Natural killer cell treated with Interleukin-12 subunit alpha and Interleukin-12 subunit beta and Interleukin-15 and Interleukin-18, amount 100 ng/mL, for 72 hours (primary cell): ENCODE measurements at places on chromosomes 6 and 20.

DNA sequence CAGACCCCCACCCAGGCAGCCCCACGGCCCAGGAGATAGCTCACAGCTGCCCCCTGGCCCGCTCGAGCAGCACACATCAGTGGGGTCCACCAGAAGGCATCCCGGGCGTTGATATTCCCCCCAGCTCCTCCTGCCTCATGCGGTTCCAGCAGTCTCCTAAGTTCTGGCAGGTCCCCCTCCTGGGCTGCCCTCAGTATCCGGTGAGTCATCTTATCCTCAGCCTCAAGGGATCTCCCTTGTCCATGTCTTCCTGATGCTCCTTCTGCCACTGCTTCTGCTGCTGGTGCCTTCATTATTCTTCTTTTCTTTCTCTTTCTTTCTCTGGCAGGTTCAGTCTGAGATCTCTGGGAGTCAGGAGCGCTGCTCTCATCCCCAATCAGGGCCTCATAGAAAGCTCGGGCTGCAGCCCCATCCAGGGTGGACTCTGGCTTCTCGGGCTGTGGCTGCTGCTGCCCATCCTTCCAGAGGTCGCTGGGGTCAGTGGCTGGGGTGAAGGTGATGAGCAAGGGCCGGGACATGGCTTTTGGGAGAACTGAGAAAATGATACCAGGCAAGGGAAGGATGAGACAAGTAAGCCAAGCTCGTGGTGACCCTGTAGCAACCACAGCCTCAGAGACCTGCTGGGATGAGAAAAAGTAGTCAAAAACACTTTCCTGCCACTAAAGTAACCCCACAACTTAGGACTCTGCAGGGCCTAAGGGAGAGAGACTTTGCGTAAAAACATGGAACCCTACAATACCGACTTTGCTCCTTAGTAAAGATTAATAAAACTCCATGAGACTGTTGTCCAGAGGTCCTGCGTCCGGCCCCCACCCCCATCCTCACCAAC, 622 bp downstream of the GPANK1 start:
- no peak for DNase-seq

GRCh38 chr6:112362027-112362795, 15.1 kb downstream of the RFPL4B start:
- DNase-seq = no peak

DNA sequence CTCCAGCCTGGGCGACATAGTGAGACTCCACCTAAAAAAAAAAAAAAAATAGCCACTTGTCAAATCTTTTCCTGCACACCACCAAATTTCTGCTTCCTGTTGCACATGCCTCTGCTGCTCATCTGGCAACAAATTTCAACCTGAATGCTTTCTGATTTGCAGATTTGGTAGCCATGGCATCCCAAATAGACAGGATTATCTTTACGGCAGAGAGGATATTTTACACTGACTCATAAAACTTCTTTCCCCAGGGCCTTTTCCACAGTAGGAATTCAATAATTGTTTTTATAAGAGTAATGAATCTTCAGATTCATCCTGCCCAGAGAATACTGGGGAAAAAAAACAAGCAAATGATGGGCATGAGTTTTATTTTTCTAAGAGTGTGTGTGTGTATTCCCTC, 264.6 kb downstream of the FRK start:
- no peak for DNase-seq

DNA sequence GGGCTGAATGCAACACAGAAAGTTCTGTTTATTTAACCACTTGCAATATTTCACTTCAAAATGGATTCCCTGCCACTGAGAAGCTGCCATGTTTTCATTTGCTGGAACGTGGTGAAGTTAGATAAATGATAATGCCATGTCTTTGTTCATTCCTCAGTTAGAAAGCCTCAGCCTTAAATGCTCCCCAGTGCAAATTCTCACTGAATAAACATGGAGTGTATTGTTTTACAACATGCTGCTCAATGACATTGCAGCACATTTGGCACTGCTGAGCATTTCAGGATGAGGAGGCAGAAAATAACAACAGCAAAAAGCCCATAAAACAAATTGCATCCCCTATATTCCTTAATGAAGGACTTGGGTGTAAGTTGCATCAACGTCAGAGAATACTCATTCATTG, 913.8 kb upstream of the FLRT3 start:
- no peak for DNase-seq

- DNase-seq = no peak
Observed at GRCh38 chr6:144122861-144123260, 27.5 kb upstream of the STX11 start.

DNA sequence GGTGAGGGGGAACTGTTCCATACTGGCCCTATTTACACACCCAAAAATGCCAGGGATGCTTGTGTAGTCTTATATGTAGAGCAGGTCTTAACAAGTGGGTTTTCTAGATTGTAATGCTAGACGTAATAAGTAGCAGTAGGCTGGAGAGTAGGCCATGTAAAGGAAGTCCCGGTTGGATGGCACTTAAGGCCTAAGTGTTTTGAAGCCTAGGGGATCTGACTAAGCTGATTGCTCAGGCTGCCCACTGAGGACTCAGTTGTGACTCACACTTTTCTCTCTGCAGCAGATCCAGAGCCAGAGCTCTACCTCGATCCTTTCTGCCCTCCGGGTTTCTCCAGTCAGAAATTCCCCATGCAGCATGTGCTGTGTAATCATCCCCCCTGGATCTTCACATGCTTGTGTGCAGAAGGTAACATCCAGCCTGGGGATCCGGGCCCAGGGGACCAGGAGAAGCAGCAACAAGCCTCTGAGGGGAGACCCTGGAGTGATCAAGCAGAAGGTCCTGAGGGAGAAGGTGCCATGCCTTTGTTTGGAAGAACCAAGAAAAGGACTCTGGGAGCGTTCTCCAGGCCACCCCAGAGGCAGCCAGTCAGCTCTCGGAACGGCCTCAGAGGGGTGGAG, 26.6 kb downstream of the ZNF133 start:
- DNase-seq = no peak

- peak; percentile 70 for DNase-seq
Observed at GRCh38 chr6:17957498-17957897, 29.9 kb downstream of the KIF13A start.

DNA sequence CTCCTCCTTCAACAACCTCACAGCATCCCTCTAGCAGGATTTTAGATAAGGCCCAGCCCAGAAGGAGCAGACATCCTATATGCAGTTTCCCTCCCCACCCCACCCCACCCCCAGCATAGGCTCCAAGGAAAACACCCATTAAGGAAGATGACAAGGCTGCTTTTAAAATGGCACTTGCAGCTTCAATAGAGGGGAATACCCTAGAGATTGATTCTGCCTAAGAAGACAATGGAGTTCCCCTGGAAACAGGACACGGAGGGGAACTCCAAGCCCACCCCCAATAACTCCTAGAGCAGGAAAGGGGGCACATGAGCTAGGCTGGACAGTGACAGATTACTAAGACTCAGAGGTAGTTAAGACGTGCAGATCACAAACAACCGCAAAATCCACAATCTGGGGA, 34.7 kb downstream of the CPNE5 start:
- DNase-seq = no peak

- DNase-seq = no peak
Observed at GRCh38 chr20:11182720-11183119, 508.9 kb upstream of the JAG1 start.

GRCh38 chr6:40479706-40480105, 107.5 kb downstream of the LRFN2 start:
- no peak for DNase-seq

DNA sequence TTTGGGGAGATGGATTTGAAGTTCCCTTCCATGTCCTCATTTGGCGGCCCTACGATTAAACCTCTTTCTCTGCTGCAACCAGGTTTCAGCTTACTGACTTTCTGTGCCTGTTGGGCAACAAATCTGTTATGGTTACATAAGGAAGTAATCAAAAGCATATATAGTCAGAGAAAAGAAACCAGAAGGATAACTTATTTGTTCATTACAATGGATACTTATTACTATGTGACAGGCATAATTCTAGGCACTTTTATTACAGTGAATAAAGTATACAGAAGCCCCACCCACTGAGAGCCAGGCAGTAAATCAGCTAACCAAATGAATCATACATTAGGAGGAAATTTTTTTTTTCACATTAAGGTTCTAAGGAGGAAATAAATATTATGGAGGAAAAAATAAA, 9.6 kb upstream of the TRIM31 start:
- DNase-seq = no peak

DNA sequence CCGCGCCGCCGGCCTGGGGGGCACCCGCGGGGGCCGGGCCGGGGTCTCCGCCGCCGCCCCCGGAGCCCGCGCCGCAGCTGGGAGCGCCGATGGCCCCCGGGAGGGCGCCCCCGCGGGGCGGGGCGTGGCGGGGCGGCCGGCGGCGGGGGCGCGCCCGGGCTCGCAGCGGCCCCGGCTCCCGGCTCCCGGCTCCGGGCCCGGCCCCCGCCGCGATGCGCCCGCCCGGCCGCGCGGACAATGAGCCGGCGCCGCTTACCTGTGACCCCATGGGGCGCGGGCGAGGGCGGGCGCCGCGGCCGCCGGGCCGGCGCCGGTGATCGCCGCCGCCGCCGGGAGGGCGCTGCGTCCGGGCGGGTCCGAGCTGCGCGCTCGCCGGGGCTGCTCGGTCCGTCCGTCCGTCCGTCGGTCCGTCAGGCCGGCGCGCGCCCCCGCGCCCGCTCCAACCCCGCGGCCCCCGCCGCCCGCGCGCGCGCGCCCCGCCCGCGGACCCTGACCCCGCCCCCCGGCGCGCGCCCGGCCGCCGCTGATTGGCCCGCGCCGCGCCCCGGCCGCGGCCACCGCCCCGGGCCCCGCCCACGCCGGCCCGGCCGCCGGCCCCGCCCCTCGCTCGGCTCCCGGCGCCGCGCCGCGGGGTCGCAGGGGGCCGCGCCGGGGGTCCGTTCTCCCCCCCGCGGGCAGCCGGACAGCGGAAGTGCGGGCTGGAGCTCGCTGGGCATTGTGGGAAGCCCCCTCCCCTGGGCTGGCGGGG, at the start of gene ZBTB46:
TSS of gene ZBTB46 (minus strand) at position 424 of the 748 bp plus-strand sequence. CDS start 40,507 bp downstream, outside the sequence.
- DNase-seq = peak; percentile 76

GRCh38 chr6:142942805-142943227, 2.2 kb downstream of the HIVEP2 start:
- no peak for DNase-seq

GRCh38 chr6:83313882-83314281, 117.0 kb downstream of the ME1 start:
- no peak for DNase-seq

GRCh38 chr20:35146299-35146919, 727 bp downstream of the EDEM2 start:
- no peak for DNase-seq

DNA sequence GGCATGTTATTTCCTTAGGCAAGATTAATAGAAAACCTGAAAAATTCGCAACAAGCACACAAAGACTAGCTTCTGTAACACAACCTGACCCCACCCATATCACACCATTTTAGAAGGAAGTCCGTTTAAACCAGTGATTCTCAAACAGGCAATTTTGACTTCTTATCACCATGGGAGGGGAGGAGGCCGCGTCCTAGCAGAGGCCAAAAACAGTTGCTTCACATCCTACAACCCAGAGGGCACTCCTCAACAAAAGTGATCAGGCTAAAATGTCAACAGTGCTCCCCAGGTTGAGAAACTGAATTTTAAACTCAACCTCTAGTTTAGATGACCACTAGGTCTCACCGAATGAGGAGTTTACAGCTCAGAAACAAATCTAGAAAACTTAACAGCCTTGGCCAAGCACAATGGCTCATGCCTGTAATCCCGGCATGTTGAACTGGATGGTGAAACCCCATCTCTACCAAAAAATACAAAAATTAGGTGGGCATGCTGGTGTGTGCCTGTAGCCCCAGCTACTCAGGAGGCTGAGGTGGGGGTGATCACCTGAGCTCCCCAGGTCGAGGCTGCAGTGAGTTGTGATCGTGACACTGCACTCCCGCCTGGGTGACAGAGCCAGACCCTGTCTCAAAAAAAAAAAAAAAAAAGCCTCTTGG, 3.4 kb downstream of the SNX5 start:
- DNase-seq = no peak

DNA sequence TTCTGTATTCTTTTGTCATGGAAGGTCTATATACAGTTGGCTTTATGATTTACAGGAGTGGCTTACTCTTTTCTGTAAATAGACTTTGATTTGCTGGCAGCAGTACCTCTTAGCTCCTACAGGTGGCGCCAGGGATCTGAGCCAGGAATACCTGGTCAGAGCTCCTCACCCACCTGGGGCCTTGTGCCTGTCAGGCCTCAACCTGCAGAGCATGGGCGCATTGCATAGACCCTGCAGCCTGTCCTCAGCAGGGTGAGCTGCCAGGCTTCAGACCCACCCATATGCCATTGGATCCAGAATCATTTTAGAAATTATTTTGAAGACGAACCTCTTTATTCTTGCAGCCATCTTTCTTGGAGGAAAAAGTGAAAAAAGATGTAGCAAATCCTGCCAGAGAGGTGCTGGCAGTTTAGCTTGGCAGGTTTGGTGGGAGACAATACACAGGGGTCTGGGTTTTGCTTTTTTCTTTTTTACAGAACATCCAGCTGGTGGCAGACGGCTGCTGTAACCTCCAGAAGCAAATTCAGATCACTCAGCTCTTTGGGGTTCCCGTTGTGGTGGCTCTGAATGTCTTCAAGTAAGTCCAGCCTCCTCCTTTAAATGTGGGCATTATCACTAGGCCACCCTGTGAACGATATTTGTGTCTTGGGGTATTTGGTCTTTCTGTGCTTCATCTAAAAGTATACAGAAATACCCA, 149.1 kb downstream of the MTHFD1L start:
- no peak for DNase-seq

DNA sequence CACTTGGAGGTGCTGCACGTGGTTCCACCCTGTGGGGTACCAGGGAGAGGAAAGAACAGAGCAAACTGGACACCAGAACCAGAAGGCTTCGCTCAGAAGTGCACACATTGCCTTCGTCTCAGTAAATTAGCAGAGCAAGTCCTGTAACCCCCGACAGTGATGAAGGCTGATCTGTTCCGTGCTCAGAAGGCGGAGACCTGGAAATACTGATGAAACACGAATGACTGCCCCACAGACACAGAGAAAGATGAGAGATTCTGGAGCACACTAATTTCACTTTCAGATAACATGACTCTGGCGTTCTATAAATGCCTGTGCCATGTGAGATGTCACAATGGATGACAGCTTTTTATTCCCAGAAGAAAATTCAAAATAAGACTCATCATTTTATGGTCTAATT, 44.2 kb upstream of the CCR6 start:
- no peak for DNase-seq

GRCh38 chr6:169989594-169989993, 238.2 kb downstream of the ERMARD start:
- no peak for DNase-seq

DNA sequence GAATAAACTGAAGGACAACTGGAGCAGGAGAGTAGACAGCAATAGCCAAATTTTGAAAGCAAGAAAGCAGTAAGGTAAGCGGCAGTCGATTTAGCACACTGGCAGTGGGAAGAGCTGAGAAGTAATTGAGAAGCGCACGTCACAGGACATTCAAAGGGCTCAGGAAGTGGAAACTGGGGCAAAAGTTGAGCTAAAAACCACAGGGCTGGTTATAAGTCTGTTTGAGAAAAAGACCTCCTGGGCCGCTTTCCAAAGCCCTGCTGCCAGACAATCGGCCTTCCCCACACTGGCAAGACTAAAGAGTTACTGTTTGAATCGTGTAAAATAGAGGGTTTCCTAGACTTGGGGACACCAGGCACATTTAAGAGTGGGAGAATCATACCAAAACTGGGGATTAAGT, 161.4 kb downstream of the DNAH8 start:
- DNase-seq = peak; percentile 67

GRCh38 chr20:42041000-42041565, 422.9 kb upstream of the CHD6 start:
- DNase-seq = no peak

- DNase-seq = no peak
Observed at GRCh38 chr20:63744574-63745423, 5.2 kb downstream of the SLC2A4RG start.
